CD4-positive, alpha-beta T cell treated with Interleukin-21 for 1 hour (primary cell): ENCODE measurements at places on chromosomes 16 and 17.

DNA sequence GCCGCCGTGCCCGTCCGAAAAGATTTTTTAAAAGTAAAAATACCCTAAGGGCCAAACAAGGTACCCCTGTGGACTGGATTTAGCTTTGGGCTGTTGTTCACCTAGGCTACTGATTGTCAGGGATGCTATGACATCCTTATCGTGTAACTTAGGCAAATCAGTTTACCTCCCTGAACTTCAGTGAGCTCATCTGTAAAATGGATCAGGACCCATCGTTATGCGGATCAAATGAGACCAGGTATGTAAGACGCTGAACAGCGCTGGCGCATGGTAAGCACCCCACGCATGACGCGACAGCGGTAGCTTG is 658 bp upstream of the ZNF771 start:
- no peak for DNase-seq

- DNase-seq: no peak
Measured at GRCh38 chr16:3961449-3961849, 80.9 kb upstream of the CREBBP start.

DNA sequence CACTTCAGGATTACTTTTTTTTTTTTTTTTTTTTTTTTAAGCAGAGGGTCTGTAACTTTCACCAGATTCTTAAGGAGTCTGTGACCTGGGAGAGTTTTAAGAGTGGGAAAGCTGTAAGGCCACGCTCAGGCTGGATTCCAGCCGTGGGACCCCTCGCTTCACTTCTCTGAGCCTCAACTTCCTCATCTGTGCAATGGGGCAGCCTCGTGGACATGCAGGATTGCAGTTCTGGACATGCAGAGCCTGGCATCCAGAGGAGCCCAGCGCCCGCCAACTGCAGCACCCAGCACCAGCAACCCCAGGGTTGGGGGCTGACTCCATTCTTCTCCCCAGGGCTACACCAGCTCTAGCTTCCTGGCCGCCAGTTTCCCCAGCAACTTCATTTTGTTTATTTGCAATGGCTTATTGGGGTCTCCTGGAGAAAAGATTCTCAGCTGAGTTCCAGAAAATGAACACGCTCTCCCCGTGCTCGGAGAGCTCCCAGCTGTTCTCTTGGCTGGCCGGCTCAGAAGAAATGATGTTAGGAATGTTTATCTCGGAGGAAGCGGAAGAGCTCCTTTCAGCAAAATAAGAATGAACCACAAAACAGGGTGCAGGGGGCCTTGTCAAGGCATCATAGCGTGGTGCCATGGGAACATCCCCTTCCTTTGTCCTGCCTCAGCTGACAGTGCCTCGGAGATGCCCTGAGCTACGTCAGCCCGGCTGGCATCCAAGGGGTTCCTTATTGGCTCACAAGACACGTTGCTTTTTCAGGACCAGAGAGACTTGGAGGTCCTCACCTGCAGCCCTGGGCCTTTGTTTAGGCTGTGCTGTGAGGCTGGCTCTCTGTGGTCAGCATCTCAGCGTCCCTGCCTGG is 22.9 kb upstream of the ZCCHC14 start:
- no peak for DNase-seq

DNA sequence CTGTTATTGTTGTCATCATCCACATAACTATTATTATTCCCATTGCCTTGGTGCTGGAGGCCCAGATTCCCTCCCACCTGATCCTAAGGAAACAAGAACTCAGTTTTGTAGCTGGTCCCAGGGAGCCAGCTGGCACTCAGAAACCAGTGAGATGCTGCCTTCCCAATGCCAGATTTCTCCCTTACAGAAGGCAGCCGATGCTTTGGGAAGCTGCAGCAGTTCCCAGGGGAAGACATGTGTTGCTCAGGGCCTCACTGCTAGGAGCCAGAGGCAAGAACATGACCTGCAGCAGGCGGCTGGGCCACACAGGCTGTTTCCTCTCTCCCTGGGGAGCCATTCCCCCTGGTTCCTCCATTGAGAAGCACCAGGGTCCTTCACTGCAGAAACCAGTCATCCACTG is 59.9 kb upstream of the GRIN2A start:
- no peak for DNase-seq

DNA sequence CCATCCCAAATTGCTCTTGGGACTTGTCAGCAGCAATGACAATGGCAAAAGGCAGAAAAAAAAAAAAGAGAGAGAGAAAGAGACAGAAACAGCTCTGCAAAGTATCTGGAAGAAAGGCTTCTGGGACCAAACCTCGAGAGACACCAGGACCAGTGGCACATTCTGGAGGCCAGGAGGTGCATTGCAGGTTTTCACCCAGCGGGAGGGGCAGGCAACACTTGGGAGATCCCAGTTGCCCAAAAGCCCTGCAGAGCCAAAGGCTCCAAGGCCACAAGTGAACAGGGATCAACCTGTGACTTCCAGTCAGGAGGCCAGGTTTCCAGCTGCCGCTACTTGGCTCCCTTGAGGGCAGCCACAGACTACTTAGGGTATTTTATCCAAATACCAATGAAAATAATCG is 110.8 kb upstream of the CDH5 start:
- no peak for DNase-seq

DNA sequence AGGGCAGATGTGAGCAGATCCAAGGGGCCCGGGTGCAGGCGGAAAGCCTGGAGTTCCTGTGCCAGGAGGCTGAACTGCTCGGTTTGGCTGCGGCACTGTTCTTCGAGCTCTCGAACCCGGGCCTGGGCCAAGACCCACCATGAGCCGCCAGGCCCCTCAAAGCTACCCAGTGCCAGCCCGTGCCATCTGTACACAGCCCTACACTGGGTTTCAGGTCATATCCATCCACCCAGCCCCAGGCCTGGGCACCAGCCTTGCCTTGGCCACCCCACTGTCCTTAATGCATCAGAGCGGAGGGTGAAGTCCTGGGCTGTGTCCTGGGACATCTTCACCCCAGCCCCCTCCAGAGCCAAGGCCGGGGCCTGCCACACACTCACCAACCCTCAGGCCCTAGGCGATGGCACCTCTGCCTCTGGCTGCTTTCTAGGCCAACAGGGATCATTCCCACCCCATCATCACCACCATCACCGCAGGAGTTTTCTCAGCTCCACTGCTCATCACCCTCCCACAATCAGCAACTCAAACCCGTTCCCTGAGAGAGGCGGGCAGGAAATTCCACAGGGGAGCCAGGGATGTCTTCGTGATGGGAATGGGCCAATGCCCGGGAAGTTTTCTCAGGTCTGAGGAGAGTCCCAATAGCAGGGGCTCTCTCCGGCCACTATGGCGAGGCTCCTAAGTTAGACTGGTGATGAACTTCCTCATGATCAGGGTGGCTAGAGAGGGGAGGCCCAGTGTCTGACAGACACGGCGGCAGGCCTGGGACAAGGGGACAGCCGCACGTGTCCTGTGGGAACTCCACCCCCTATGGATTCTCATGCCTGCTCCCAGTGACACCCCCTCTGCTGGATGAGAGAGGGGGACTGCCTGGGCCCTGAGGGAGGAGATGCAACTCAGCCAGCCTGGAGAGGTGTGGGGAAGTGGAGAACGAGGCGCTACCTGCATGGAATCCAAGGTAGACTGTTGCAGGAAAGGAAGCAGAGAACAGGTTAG is 9.1 kb downstream of the TSPOAP1 start:
- DNase-seq: no peak

GRCh38 chr17:57044976-57045867 is 39.8 kb upstream of the AKAP1 start:
- no peak for DNase-seq

DNA sequence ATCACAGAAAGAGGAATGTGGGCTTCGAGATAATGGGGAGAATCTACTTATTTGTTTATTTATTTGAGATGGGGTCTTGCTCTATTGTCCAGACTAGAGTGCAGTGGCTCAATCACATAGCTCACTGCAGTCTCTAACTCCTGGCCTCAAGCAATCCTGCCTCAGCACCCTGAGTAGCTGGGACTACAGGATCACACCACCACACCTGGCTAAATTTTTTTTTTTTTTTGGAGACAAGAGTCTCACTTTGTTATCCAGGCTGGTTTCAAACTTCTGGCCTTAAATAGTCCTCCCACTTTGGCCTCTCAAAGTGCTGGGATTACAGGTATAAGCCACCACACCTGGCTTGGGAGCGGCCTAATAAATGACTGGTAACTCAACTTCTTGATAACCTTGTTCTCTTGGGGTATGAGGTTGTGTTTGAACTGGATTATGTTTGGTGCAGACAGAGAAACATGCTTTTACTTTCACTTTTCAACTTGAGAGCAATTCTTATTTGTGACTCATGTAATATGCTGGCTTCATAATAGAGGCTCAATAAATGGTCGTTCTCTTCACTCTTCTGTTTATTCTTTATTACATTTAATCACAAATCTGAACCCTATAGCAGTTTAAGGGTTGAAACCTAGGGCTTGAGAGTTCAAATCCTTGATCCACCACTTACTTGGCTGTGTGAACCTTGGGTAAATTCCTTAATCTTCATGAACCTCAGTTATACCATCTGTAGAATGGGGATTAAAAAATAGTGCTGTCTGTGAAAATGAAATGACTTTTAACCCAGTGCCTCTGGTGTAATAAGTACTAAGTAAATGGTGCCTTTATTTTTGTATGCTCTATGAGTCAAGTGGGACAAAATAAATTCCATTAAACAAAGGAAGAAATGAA is 129.1 kb upstream of the HS3ST2 start:
- no peak for DNase-seq

DNA sequence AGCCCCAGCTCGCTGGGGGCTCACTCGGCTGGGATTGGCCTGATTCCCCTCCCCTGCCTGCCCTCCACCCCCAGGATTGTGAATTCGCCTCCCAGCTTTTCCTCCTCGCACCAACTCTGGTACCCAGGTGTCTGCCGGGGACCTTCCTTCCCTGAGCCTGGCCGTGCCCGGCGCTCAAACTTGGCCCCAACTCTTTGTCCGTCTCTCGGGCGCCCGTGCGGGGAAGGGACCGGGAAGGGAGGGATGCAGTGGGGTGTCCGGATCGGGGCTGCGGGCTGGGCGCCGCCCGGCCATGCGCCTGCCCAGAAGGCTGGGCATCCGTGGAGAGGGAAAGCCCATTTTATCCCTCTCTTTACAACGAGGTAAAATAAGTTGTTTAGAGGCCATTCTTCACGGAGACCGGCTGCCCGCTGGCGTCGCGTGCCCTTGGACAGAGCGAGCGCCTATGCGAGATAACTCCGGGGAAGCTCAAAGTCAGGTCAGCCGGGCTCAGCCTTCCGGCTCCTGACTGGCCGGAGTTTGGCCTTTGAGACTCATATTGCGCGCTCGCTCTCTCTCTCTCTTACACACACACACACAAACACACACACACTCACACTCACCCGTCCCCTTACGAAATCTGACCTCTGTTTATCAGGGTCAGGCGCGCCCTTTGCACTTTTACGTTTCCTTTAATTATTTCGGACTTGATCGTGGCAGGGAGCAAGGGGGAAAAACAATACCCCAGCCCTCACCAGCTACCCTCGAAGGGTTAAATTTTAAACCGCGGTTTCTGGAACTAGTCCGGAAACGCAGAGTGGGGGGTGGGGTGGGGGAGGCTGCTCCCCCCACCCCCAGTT is 774 bp upstream of the MAF start:
- DNase-seq: peak; percentile 52

DNA sequence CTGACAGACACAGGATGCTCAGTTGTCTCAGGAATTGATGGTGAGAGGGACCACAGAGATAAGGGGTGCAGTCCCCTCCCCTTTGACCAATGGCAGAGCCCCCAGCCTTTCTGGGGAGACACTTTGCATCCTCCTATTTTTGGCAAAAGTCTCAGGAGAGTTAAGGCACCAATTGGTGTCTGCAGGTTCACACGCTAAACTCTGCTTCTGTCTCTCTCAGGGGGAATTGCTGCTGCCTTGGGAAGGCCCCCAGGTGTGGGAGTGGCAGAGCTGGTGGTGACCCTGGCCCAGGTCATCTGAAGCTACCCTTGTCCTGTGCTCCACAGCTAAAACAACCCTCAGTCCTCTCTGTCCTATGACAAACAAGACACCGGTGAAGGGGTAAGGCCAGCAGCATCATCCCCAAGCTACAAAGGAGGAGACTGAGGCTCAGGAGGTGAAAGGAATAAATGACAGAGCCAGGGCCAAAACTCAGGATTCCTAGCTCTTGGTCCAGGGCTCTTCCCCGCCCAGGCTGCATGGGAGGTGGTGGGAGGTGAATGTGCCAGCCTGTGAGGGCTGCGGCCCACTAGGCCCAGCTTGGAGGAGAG is 20.3 kb downstream of the OSBPL7 start:
- DNase-seq: no peak

GRCh38 chr16:31532120-31532519 is 4.4 kb downstream of the AHSP start:
- no peak for DNase-seq

GRCh38 chr16:57627184-57627871 is 1.1 kb upstream of the ADGRG1 start:
- DNase-seq: no peak

DNA sequence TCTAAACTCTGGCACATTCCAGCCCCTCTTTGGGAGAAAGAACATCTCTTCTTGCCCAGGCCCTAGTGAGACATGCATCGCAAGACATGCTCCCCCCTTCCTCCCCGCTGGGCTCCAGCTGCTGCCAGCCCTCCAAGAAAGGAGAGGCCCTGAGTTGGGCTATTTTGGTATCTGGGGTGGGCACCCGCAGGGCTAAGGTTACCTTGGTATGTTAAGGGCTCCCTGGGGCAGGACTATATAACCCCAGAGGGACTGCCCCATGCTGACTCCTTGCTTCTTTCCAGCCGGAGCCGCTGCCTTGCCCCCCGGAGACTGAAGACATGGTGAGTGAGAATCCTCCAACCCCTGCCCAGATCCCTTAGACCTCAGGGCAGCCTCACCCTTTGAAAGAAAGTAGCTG is at the start of gene MYL11:
MYL11 (plus strand) TSS at position 265 of the 400 bp plus-strand sequence; CDS start at position 321, 56 bp downstream.
- DNase-seq: no peak

- peak; percentile 23 for DNase-seq
Measured at GRCh38 chr16:58425756-58426494, 33.7 kb downstream of the GINS3 start.

GRCh38 chr16:69922200-69922599 is 28.9 kb upstream of the CLEC18A start:
- DNase-seq: no peak

- no peak for DNase-seq
Measured at GRCh38 chr16:20401066-20401465, 3.5 kb downstream of the PDILT start.

- DNase-seq: no peak
Measured at GRCh38 chr16:492211-492875, 35.2 kb upstream of the CAPN15 start.

DNA sequence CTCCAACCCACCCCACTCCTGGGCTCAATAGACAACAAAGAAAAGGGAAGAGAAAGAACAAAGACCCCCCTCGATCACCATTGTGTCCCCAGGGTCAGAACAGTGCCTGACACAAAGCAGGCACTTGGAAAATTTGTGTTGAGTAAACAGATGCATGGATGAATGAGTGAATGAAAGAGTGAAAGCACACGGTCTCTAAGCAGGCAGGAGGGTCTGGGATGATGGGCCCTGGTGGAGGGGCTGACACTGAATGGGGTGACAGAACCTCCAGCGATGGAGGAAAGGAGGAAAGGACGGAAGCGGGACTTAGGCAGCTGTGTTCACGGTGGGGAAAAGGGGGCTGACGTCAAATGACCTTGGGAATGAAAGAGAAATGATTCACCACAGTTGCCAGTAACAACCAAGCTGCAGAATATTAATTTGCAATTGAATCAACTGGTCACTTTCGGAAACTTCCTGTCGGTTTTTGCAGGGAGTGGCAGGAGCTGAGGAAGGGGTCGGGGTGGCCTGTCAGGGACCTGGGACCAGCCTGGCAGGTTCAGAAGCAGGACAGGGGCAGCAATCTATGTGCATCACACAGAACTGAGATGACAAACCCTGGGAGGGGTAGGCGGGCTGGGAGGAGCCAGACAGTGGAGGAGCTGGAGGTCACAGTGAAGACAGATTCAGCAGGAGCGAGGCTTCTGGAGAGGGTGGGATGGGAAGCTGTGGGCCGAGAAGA is 6.7 kb upstream of the GAST start:
- no peak for DNase-seq
